ENCODE measurements at places on chromosomes 12 and 14. TPM values are rescaled to one million over a fixed set of nuclear protein-coding genes. Genes with fewer than 3 reads are reported as not detected.
A peak's percentile ranks its signal among the peaks of the same experiment; 100 is the strongest.

Gene WDHD1
- total RNA-seq: 3.3 TPM

Gene RNASE1
- 1.8 TPM for total RNA-seq

Gene NYNRIN
- total RNA-seq: 0.14 TPM

Gene KCNMB4
- total RNA-seq: 0.31 TPM

Gene CDCA3
- 1.9 TPM for total RNA-seq

DNA sequence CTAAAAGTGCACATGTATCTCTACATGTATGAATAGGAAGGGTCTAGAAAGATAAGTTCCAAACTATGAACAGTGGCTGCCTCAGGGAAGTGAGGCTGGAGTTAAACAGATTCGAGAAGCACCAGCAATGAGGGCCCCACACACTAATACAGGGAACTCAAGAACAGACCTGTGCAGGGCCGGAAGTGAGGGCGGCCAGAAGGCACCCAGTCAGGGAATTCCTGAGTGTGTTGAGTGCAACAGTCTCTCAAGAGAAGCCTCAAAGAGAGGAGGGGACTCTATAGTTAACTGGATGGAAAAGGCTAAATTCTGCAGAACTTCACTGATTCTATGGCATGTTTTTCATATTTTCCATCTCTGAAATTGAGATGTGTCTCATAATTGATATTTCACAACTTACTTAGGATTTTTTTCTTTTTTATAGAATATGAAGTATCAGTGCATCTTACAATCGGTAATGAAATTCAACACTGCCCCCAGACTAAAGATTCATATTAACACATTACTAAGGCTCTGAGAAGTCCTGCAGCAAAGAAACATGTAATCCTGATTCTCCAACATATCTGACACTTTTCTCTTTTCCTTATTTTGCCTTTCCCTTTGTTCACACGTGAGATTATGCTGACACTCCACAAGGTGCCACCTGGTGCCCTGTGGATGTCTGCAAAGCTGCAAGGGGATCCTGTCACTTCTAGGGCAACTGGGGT is 61.3 kb downstream of the CHGA start:
- DNase-seq: no peak
- no peaks in the 10 kb centered on the region for H3K27me3 ChIP-seq
- H3K27ac ChIP-seq: no peak overlapping the region
- no peaks in the 10 kb centered on the region for H3K4me1 ChIP-seq
- no peaks in the 10 kb centered on the region for H3K36me3 ChIP-seq

- no peak for DNase-seq
- H3K4me3 ChIP-seq: no peak overlapping the region
- no peaks in the 10 kb centered on the region for H3K27me3 ChIP-seq
- no peaks in the 10 kb centered on the region for H3K4me1 ChIP-seq
Observed at GRCh38 chr14:99383472-99384449, 96.9 kb downstream of the SETD3 start.

DNA sequence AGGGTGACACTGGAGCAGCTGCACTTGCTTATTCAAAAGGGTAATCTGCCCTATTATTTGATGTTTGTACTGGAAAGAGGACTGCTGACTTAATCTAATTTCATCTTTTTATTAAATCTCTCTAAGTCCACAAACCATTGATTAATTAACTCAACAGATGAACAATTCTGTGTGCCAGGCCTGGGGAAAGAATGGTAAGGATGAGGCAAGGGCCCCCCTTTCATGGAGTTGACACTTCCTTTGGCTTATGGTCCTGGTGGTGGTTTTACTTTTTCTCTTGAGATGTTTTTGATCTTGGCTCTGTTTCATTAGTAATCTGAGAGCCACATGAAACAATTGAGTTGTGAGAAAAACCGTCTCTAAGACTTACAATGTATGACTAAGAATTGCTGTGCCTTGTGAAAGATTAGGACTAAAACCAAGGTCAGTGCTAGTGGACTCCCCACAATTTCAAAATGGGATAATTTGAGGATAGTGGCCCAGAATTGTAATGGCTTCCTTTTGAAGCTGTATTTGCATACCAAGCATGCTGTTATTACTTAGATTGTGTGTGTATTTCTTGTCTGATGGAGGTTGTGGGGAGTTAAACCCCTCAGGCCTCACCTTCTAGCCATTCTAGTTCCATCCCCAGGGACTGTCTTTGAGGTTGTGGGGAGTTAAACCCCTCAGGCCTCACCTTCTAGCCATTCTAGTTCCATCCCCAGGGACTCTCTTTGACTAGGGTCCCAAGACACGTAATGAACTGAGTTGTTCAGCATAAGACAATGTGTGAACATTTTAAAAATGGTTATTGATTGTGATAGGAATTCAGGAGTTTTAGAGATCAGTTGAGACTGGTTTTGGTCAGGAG is 52.5 kb upstream of the EVL start:
- DNase-seq: no peak
- H3K4me3 ChIP-seq: no peak overlapping the region
- no peak overlapping the region for H3K27ac ChIP-seq

GRCh38 chr12:69501154-69501895 is 31.1 kb downstream of the FRS2 start:
- H3K27ac ChIP-seq: no peak overlapping the region
- peaks cover 6% of the 10 kb centered on the region for H3K4me1 ChIP-seq

GRCh38 chr12:47819138-47819895 is 386 bp downstream of the HDAC7 start:
- H3K36me3 ChIP-seq: no peaks in the 10 kb centered on the region
- H3K27ac ChIP-seq: peak overlapping the region; percentile 88
- DNase-seq: peak; percentile 76
- H3K4me3 ChIP-seq: peak overlapping the region; percentile 82
- H3K4me1 ChIP-seq: peaks cover 55% of the 10 kb centered on the region

DNA sequence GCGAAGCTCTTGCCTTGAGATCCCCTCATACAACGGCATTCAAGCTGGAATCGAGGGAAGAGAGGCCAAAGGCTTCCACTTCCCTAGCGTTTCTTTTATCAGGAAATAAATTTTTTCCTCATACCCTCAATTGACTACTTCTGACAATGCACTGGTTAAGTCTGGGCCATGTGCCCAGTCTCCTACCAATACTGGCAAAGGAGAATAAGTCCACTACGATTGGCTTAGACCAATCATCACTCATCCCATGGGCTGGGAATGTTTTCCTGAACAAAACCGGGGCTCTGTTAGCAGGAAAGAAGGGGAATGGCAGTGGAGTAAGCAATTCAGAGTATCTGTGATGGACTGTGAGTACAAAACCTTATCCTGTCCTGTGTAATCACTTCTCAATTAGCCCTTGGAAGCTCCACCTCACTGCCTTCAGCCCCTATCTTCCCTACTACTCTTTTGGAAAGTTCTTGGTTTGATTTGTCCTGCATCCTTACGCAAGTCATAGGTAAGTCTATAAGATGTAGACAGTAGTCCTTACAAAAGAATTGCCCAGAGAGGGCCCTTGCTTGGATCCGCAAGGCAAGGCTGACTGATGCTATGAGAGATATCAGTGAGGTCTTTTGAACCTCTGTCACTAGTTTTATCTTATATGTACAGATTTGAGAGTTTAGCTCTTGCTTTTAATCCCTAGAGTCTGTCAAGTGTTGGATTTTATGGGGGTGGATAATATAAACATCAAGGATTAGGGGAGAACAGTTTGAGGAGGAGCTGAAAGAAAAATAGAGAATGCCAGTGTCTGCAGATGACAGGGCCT is 36.3 kb upstream of the CDK17 start:
- H3K27ac ChIP-seq: no peak overlapping the region
- no peaks in the 10 kb centered on the region for H3K36me3 ChIP-seq
- no peaks in the 10 kb centered on the region for H3K27me3 ChIP-seq
- DNase-seq: no peak

DNA sequence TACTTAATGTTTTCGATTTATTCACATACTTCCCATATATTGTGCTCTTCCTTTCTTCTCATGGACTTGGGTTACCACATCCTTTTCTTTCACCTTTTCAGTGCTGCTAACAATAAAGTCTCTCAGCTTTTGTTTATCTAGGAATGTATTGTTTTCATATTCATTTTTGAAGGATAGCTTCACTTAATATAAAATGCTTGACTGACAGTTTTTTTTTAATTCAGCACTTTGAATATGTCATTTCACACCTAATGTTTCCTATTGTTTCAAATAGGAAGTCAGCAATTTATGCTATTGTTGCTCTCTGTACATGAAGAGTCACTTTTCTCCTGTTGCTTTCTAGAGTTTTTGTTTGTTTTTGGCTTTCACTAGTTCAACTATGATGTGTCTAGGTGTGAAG is 738.3 kb upstream of the STXBP6 start:
- no peaks in the 10 kb centered on the region for H3K4me1 ChIP-seq
- H3K27me3 ChIP-seq: no peaks in the 10 kb centered on the region
- H3K4me3 ChIP-seq: no peak overlapping the region
- no peaks in the 10 kb centered on the region for H3K36me3 ChIP-seq
- no peak for DNase-seq

DNA sequence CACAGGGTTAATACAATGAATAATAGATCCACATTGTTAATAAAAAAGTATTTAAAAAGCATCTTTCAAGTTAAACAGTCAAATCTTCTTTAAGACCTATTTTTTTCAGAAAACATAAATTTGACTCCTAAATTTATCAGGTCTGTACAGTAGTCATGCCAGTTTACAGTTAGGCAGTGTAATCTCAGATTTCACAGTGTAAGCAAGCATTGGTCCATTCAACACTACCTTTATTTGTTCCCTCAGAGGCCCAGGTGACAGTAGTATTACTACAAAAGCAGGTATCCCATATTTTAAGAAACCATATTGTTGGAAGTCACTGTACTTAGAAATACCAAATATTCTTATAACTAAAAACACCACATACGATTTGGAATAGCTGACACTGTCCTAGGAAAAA is 6.1 kb downstream of the ATP2B1 start:
- H3K4me3 ChIP-seq: no peak overlapping the region
- peaks cover 48% of the 10 kb centered on the region for H3K4me1 ChIP-seq
- H3K36me3 ChIP-seq: no peaks in the 10 kb centered on the region
- H3K27me3 ChIP-seq: no peaks in the 10 kb centered on the region

DNA sequence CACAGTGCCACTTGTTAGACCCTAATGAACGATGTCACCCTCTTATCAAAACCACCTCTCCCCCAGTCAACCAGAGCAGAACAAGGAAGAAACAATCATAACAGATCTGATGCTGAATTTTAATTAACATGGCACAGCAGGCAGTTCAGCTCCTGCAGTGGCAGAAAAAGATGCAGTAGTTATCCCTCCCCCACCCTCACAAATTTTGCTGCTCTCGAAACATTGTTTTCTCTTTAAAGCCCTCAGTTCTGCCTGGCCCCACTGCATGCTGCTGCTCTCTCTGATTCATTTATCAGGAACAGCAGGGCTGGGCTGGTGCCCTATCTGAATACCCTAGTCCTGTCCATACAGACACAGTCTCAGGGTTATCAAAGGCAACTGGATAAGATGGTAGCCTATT is 12.2 kb downstream of the CCDC175 start:
- DNase-seq: no peak
- no peaks in the 10 kb centered on the region for H3K4me1 ChIP-seq
- H3K4me3 ChIP-seq: no peak overlapping the region
- no peaks in the 10 kb centered on the region for H3K27me3 ChIP-seq

DNA sequence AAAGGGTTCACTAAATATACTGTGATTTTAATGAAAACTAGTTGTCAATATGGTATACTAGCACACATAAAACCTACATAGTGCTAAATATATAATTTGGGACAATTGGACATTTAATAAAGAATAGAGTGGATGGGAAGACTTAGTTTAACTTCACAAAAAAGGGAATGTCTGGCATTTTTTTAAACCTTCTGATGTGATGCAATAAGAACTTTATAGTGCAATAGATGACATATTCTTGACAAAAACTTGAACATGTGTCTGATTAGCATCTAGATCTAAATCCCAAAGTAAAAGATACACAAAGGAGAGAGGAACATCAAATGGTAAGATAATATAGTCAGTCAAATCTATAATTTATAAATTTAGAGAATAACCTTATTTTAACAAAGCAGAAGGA is 488.3 kb upstream of the SYT1 start:
- H3K4me3 ChIP-seq: no peak overlapping the region
- H3K36me3 ChIP-seq: no peaks in the 10 kb centered on the region
- H3K4me1 ChIP-seq: no peaks in the 10 kb centered on the region
- DNase-seq: no peak
